ENCODE measurements at places on chromosomes 7 and 10.

- DNase-seq: no peak
These were observed 4.2 kb downstream of the CYTH3 start for GRCh38 chr7:6268023-6268900.

- DNase-seq: no peak
These were observed 375.4 kb upstream of the TPK1 start for GRCh38 chr7:145211211-145211610.

DNA sequence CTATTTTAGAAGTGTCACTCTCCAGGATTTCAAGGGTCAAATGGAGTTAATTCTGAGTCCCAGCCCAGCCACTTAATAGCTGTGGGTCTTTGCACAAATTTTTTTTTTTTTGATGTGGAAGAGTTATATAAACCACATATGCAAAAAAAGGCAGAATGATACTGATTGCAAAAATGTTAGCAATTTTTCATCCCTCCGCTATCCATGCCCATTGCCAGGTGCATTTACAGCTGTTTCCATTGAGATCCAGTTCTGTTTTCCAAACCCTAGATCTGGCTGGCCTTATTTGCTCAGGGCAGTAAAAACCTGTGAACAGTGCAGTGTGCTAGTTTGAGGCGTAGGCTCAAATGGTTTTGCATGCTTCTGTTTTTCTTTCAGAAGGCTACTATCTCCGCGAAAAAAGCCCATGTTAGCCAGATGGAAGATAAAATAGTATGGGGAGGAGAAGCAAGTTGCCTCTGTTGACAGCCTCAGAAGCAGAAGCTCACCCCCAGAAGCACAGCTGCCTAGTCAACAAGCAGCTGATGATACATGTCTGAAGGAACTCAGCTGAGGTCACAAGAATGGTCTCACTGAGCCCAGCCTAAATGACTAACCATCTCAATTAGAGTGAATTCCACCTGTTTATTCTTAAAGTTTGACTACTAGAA is 997 bp upstream of the ZNF138 start:
- DNase-seq: no peak

GRCh38 chr10:5576780-5577624 is 52.2 kb downstream of the CALML3 start:
- no peak for DNase-seq

DNA sequence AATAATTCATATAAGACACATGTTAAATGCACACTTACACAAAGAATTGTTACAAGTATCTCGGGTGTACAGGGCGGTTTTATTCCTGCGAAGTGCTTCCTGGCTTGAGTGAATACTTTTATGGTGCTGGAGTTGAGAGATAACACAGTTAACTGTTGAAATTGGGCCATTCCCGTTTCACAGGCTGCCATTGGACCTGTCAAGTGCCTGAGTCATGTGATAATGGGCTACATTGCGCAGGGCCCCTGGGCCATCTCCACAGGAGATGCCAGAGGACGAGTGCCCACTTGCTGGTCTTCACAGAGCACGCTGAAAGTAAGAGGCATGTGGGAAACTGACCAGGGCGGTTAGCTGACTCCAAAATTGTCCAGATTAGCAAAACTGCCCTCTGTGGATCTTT is 4.8 kb downstream of the FBH1 start:
- no peak for DNase-seq

- no peak for DNase-seq
These were observed 55.2 kb upstream of the FAM133B start for GRCh38 chr7:92645114-92646061.

- DNase-seq: no peak
These were observed 4.1 kb downstream of the KLF6 start for GRCh38 chr10:3780771-3781467.

GRCh38 chr7:150329331-150330120 is 6.2 kb upstream of the ACTR3C start:
- no peak for DNase-seq

GRCh38 chr7:152949253-152949652 is 189.7 kb downstream of the ACTR3B start:
- DNase-seq: no peak

DNA sequence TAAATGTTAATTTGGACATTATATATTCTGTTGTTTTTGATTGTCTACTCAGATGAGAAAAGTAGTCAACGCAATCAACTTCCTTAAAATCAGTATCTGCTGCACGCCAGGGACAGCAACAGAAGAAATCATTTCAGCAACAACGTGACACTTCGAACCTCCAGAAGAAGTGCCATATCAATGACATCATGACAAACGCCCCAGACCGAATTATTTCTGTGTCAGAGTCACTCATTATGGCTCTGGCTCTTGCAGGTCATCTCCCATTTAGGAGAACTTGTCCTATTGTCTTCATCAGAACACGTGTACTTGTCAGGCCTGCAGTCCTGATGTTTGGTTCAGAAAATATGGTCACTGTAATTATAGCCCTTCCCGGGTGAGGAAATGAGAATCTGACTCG is 276.3 kb downstream of the ADARB2 start:
- DNase-seq: no peak

- no peak for DNase-seq
These were observed 135.7 kb downstream of the GALNT11 start for GRCh38 chr7:152161171-152161570.

DNA sequence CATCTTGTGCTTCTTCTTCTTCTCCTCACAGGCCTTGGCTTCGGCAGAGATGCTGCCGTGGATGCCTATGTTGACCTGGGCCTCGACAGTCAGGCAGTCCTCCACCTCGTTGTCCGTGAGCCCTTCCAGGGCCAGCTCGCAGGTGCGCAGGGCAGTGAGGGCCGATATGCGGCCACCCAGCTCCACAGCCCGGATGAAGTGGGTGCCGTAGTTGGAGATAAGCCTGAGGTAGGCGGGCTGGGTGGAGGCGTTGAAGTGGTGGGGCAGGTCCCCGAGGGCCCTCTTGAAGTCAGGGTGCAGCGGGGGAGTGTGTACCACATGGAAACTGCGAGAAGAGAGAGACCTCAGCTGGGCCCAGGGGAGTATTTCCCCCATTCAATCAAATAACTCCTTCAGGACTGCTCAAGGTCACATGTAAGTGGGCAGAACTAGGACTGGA is 3.7 kb downstream of the PRF1 start:
- no peak for DNase-seq

GRCh38 chr10:118980135-118980865 is 49.2 kb upstream of the NANOS1 start:
- DNase-seq: no peak

DNA sequence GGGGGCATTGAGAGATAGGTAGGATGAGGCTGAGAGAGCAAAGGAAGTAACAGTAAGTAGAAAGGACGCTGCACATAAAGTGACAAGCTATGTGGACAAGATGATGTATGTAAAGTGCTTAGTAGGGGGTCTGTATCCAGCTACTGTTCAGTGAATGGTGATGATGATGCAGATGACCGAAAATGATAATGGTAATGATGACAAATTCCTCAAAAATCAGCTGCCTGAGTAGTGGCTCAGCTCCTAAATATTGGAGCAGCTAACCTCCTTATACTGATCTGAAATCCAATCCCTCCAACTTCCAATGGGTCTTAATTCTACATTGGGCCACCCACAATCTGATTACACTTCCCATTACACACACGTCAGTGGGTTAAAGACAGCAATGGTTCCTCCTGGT is 27.1 kb upstream of the KCNMA1 start:
- DNase-seq: no peak

- DNase-seq: no peak
These were observed 213.6 kb downstream of the RPS24 start for GRCh38 chr10:78247266-78247665.

DNA sequence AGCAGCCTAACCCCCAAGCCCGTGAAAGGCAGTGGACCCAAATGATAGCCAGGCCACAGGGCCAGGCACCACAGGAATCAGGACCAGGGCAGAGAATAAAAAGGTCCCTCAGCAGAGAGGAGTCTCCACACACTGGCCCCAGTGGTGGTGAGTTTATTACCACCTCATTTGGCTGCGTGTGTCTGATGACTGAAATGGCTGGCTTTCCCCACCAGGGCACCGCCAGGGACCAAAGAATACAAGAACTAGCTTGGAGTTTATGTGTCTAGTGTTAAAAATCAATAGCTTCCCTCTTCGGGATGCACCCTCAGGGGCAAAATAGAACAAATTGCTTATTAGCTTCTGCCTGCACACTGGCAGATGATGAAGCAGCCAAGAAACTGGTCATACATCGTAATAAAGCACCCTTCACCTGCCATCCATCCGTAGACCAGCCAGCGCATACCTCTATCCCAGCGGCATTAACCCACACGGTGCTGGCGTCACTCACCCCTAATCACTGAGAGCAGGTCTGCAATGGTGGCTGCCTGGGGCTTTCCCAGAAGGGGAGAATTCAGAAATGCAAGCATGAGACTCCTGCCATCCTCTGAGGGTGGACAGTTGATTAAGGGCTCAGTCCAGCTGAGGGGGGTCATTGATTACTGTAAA is 223.7 kb upstream of the ZMIZ1 start:
- DNase-seq: no peak

GRCh38 chr10:63644418-63645142 is 123.4 kb downstream of the REEP3 start:
- DNase-seq: no peak

DNA sequence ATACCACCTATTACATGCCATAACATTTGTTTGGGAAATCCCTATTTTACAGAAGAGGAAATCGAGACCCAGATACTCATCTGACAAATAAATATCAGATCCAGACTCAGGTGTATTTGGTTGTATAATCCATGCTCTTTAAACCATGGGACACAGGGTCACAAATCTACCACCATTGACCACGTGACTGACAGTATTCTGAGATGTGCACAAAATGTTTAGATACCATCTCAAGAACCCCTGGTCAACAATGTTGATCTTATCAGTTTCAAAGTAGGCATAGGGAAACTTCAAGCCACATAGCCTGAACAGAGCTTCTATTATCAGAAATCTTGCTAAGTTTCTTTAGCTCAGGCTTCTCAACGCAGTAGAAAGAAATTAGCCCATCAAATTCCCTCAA is 93.6 kb downstream of the ICA1 start:
- DNase-seq: no peak

GRCh38 chr7:118245267-118246040 is 20.9 kb downstream of the ANKRD7 start:
- DNase-seq: no peak

DNA sequence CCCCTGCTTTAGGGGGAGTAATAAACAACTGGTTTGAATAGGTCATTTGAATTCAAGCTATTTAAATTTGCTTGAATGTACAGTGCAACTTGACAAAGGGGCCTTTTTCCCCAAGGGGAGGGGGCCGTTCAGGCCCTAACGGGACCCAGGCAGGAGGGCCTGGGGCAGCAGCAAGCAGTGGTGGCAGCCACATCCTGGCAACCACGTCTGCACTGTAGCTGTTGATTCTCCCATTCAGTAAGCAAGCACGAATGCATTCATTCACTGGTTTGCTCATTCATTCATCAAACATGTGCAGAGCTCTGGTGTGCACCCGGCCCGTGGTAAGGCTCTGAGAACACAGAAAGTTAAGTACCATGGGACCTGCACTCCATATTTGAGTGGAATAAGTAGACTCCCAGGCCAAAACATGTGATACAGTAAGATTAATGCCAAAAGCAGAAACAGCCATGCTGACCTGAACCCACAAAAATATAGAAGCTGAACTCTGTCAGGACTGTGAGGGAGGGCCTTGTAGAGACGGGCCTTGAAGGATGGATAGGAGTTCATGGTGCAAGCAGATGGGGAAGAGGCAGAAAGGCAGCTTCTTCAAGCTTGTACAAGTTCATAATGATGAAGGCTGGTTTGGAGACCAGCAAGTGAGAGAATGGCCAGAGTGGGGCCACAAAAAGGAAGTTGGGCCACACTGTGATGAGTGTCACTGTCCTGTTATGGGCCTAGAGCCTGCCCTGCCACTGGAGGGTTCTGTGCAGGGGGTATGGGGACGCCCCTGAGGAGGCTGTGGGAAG is 29.3 kb upstream of the C10orf53 start:
- no peak for DNase-seq

GRCh38 chr7:121083138-121083789 is 94.8 kb downstream of the CPED1 start:
- no peak for DNase-seq

GRCh38 chr7:23230641-23231101 is 15.9 kb upstream of the GPNMB start:
- DNase-seq: no peak

DNA sequence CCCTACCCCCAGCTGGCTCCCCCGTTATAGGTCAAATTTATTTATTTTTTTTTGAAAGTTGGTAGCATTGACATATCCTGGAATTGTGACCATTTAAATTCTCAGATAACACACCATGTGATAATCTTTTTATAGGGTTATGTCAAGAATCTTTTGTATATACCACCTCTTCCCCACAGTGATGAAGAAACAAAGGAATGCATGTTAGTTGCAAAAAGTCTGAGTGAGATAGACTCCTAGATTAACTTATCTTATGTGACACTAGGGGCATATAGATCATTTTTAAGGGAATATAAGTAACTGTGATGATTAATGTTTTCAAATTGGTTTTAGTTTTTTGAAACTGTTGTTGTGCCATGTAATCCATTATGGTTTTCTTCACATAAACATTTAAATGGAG is 68.3 kb downstream of the MLLT10 start:
- no peak for DNase-seq

GRCh38 chr10:92573091-92573797 is 649 bp downstream of the IDE start:
- no peak for DNase-seq

DNA sequence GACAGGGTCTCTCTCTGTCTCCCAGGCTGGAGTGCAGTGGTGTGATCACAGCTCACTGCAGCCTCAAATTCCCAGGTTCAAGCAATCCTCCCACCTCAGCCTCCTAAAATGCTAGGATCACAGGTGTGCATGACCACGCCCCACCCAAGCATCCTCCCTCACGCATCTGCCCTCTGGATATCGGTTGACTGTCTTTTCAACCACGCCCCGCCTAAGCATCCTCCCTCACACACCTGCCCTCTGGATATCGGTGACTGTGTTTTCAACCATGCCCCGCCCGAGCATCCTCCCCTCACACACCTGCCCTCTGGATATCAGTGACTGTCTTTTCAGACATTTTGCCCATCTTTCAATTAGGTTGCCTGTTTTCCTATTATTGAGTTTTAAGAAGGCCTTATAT is 140.5 kb downstream of the MAD1L1 start:
- no peak for DNase-seq

DNA sequence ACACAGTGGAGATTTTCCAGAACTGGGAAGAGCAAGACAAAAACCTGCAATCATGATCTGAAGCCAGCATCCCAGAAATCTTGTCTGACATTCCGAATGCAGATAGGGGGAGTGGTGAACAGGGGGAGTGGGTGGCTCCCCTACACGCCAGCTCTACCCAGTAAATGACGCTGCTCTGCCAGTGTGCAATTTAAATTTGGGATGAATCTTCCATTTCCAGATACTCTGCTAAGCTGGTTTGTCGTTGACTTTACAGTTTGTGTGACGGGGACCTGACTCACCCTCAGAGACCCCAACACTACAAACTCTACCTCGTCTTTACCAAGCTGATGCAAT is 68.7 kb upstream of the CAMK2B start:
- no peak for DNase-seq

GRCh38 chr7:116331020-116331419 is 120.7 kb downstream of the TES start:
- DNase-seq: no peak

DNA sequence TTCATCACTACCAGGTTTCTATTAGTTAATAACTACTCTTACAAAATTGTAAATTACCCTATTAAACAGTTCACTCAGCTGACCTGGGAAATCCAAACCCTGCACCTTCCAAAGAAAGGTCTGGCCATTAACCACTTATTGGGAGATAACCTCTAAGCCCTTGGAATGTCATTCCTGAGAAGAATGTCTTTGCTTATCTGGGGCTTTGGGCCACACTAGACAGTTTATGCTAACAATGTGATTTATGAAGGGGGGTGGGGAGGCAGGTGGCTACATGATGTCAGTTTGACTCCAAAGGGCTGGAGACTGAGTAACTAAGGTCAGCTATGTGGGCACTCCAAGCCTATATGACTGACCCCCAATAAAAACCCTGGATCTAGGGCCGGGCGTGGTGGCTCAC is 50.7 kb downstream of the AKR1D1 start:
- no peak for DNase-seq

All from kidney epithelial cell (primary cell).